ENCODE measurements at places on chromosomes 2 and 18.
A peak's percentile ranks its signal among the peaks of the same experiment; 100 is the strongest.

DNA sequence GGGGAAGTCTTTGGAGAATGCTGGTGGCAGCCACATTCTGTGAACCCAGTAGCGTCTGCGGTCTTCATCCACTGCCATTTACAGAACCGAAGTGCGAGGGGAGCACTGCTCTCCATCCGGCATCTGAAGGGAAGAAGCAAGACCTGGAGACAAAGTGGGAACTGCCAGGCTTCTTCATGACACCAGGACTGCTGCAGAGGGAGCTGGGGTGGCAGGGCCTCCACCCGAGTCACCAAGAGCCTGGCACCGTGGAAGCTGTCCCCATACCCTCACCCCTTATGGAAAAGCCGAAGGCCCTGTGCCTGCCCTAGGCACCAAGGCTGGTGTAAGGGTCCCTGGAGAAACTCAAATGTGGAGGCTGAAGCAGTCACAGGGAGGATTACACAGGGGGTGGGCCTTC lies 79.8 kb downstream of the CIB4 start:
- DNase-seq, result no peak

GRCh38 chr2:23209059-23209458 lies 175.9 kb upstream of the KLHL29 start:
- no peak for DNase-seq

DNA sequence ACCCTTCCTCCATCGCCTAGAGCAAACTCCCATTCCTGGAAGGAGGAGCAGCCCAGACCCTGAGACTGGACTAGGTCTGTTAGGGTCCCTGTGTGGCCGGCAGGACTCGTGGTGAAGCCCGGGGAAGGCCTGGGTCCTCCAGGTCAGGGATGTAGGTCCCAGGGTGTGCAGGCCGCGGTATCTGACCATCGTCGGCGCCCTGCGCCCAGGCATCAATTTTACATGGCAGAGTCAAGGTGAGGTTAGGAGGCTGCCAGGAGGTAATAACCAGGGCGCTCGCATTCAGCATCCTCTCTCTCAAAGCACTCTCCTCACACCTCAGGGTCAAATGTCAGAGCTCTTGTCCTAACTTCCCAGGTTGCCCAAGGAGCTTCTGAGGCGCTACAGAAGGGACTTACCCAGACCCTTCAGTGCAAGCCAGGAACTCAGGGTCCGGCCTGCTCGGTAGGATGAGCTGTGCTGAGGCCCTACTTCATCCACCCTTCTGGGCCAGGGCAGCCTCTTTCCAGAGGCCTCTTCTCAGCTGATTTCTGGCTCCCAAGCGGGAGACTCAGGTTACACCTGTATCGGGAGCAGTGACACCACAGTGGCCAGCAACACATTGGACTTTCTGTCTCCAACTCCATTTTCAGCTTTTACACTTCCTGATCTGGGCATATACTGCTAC lies 628 bp downstream of the SH2D6 start:
- no peak for DNase-seq

DNA sequence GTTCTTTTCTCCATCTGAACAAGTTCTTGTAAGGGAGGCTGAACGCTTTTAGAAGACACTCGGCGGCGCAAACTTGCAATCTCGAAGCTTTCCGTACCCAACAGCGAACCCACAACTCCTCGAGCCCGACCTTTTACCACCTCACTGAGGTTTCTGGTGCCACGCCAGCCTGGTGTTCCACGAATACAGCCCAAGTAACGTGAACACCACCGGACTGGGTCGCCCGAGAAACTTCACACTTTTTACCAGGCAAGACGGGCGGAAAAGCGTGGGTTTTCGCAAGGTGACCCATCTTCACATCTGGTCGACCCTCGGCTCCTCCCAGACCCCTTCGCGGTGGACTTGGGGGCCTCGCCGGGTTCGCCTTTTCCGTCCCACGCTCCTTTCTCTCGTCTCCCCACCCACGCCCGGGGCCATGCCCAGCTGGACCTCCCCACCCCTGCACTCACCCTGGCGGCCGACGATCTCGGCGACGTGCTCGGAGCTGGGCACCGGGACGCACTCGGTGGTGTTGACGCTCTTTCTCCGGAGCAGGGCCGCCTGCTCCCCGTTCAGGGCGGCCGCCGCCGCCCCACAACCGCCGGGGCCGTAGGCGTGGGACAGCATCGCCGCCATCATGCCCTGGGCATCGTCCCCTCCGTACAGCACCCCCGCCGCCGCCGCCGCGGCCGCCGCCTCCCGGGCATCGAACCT lies 1.2 kb downstream of the MEX3C start:
- DNase-seq, result no peak

GRCh38 chr2:30933496-30933895 lies 126.2 kb upstream of the CAPN13 start:
- no peak for DNase-seq

- DNase-seq, result no peak
Observed at GRCh38 chr18:74826572-74826971, 228.9 kb downstream of the ZNF407 start.

DNA sequence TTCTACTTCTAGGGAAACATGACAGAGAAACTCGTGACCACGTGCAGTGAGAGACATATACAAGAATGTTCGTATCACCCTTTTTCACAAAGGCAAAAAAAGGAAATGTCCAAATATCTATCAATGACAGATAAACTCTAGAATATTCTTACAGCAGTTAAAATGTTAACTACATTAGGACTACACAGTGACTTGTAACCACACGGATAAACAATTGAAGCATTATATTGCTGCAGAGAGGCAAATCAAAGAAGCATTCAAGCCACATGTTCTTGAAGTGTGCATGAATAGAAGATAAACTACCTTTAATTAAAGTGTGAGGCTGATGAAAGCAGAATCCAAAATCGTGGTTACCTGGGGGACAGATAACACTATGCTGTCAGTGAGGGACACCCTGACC lies 935.3 kb upstream of the KLHL29 start:
- DNase-seq, result no peak

DNA sequence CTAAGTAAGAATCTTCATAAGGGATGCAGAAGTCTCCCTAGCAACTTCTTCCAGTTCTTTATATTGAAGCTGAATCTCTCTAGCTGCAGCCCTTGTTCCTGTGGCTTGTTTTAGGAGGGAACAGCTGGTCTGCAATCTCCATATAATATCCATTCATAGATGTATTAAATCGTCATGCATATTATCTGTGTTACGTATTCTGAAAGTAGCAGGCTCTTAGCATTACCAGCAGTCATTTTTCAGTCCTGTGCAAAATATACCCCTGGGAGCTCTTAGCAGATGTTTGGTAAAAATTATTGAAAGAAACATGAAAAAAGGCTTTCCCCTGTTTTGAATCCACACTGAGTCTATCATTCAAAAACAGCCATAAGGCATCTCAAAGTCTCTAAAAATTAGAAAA lies 385.3 kb downstream of the IRS1 start:
- DNase-seq, result no peak

DNA sequence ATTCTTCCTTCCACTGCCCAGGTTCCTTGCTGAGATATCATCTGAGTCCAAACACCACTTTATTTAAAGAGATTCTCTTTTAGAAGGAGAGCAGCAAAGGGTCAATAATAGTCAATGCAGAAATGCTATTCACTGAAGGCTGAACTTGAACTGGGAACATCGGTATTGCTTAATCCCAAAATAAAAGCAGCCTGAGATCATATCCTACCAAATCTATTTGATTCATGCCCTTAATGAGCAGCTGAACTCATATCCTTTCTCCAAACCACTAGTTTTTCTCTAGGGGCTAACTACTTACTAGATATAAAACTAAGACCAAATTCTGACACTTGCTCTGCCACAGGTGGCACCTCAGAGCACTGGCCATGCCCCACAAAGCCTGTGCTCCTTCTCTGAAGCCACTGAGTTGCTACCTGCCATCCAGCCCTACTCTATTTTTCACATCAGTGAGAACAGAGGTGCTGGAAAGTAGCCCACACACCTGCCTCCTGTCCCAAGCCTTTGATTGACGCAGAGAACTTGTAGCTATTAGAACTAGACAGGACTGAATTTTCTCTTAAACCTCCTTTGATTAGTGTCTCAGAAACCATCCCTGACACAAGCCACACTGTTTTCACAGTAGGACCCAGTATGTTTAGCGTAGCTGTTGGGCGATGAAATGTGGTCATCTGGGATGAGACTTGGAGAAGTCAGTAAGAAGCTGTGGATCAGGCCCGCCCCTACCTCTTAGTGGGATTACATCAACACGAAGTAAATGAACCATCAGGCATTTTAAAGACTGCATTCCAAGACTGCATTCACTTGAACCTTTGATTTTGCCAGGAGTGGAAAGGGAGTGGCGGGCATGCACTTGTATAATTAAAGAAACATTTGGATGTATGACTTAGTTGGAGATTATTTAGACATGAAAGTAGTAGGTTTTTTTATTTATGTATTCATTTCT lies 124.3 kb downstream of the RBMS1 start:
- no peak for DNase-seq

GRCh38 chr2:228446734-228447133 lies 265.2 kb upstream of the SPHKAP start:
- peak; percentile 1 for DNase-seq

DNA sequence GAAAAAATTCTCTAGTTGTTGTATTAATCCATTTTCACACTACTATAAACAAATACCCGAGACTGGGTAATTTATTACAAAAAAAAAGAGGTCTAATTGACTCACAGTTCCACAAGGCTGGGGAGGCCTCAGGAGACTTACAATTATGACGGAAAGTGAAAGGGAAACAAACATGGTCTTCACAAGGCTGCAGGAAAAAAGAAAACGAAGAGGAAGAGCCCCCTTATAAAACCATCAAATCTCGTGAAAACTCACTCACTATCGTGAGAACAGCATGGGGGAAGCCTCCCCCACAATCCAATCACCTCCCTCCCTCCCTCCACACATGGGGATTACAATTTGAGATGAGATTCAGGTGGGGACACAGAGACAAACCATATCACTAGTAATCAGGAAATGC lies 61.7 kb upstream of the SPTBN1 start:
- no peak for DNase-seq

- no peak for DNase-seq
Observed at GRCh38 chr18:23228102-23229061, 93.1 kb downstream of the CABLES1 start.

- DNase-seq, result no peak
Observed at GRCh38 chr2:63537306-63537705, 51.0 kb downstream of the WDPCP start.

- no peak for DNase-seq
Observed at GRCh38 chr18:43049021-43049420, 66.5 kb downstream of the RIT2 start.

GRCh38 chr2:160696087-160696452 lies 202.5 kb upstream of the RBMS1 start:
- DNase-seq, result no peak

DNA sequence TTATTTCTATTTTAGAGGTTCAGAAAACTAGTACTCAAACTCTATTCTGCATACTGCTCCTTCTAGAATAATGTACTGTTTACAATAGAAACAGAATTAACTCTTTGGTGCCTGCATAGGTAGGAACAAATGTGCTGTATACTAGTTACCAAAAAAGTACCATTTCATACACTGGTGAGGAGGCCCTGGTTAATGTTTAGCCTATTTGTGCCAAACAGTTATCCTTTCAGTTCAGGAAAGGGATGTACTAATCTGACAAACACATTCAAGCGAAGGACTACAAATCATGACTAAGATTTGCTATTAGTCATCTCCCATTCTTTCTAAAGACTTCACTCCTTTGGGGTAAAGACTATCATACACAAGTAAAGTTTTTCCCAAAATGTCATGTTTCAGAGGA lies 47.4 kb downstream of the EXOC6B start:
- no peak for DNase-seq

- DNase-seq, result no peak
Observed at GRCh38 chr2:189467160-189467559, 25.9 kb downstream of the WDR75 start.

DNA sequence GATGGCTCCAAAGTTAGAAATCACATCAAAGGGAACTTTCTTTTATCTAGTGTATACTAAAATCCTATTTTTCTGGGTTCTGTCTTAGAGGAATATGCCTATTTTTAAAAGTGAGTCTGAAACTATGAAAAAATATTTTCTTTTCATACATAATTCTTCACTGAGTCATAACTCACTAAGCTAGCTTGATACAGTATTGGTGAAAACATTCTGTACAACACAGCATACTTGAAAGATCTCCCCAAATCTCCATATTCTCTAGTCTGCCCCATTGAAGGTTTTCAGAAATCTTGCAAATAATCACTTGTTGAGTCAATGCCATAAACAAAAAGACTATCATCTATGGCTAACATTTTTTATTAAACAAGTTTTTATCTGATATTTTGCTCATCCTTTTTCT lies 44.5 kb downstream of the COL3A1 start:
- no peak for DNase-seq

GRCh38 chr18:14104906-14105748 lies 27.1 kb downstream of the ZNF519 start:
- DNase-seq, result no peak

DNA sequence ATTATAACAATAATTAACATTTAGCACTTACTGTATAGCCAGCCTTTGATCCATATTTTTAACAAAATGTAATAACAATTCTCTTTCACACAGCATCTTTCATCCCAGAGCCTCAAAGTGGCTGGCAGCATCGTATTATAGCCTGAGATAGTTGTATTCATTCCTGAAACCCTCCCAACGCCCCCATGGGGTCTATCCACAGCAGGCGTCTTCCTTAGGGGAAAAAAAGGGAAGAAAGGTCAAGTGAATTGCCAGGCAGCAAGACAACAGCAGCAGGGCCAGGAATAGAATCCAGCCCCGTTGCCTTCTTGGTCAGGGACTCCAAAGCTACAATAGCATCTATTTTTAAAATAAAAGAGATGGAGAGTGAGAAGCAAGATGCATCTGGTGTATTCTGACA lies 424.4 kb upstream of the ID2 start:
- no peak for DNase-seq

DNA sequence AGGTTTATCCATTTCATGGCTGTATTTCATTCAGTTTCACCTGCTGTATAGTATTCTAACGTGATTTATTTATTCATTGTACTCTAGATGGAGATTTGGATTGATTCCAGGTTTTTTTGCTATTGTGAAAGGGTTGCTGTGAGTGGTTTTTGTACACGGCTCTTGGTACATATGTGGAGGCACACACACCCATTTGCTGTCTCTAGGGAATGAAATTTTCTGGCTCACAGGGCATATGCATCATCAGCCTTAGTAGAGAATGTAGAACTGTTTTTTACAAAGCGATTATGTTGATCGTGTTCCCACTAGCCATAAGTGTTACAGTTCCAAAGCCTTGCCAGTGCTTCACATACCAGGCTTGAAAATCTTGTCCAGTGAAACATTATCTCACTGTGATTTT lies 5.1 kb downstream of the SPTBN1 start:
- no peak for DNase-seq

Measured in amygdala (tissue), 56 donors.